ENCODE measurements at places on chromosomes 1 and 21.

GRCh38 chr1:201138311-201138840, 11.4 kb upstream of the ASCL5 start:
- DNase-seq: no peak

GRCh38 chr1:160868141-160868540, 5.5 kb upstream of the CD244 start:
- no peak for DNase-seq

- DNase-seq: no peak
Observed at GRCh38 chr1:54384918-54385726, 21.1 kb downstream of the SSBP3 start.

DNA sequence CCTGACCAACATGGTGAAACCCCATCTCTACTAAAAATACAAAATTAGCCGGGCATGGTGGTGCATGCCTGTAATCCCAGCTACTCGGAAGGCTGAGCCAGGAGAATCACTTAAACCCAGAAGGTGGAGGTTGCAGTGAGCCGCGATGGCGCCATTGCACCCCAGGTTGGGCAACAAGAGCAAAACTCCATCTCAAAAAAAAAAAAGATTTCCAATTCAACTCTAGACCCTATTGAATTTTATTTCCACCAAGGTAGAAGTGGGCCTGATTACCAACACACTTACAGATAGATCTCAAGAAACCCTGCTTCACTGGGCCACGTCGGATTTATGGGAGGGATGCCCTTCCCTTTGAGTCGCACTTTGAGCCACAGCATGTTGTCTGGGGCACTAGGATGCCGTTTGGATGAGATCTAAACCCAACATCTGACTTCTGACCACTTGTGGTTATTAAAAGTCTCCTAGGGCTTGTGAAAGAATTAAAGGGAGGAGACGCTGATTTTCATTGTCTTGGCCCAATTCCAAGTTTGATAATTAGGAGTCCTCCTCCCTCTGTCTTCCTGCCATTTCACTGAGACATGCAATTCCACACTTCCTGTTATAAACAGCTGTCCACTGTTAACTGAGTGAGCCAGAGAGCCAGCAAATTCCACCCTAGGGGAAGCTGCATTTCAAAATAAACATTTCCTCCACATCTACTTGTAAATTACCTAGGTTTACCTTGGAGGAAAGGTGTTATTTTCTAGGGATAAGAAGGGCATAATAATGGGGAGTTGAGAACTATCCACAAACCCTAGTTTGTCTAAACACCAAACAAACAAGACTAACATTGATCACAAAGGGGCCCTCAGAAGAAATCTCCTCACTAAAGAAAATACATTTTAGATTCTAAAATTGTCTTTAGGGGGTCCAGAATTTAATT, 5.2 kb upstream of the RERE start:
- DNase-seq: peak; percentile 75

GRCh38 chr21:45176141-45176540, 101.8 kb downstream of the ADARB1 start:
- no peak for DNase-seq

DNA sequence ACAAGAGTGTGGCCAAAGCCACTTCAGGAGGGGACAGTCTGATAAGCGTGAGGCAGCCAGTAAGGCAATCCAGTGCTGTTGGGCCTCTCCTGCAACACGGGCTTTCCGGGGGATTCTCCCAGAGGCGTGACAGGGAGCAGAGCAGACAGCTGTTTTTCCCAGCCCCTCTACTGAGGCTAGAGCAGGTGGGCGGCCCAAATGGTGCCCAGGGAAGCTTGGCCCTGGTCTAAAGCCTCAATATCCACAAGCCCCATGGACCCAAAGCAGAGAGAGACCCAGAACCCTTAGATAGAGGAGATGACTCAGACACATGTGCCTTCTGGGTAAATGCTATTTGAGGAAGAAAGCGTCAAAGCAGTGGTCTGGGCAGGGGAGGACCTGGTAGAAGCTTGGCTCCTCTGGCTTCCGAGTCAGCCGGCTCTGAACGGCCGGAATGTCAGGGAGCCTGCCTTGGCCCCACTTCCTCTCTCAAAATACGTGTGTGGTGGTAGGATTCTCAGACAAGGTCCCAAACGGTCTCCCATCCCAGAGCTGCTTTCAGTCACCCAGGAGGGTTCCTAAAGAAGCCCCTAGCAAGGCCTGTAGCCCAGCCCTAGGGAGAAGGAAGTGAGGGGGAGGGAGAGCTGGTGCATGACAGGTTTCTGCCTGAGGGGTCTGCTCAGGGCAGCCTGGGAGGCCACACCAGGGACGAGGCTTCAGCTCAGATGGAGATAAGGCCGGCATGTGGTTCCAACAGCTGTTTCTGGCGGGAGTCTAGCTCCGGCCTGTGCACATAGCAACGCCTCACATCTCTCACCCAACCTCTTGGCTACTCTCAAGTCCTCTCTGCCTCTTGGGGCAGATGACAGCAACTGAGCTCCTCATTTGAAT, 28.8 kb downstream of the PIK3C2B start:
- no peak for DNase-seq

- DNase-seq: no peak
Observed at GRCh38 chr1:6223617-6224016, 12.1 kb downstream of the ICMT start.

DNA sequence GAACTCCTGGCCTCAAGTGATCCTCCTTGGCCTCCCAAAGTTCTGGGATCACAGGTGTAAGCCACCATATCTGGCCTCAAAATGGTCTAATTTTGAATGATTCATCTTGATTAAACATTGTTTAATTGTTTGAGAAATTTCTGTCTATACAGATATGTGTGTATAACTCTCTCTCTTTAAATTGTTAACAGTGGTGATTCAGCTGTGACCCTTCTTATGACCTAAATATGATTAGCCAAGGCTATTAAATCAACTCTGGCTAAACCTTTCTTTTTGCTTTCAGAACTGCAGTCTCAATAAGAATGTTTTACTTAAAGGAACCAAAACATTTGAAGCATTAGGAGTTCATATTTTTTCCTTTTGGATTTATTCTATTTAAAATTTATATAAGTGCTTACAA, 19.2 kb upstream of the B3GALT5 start:
- DNase-seq: no peak

DNA sequence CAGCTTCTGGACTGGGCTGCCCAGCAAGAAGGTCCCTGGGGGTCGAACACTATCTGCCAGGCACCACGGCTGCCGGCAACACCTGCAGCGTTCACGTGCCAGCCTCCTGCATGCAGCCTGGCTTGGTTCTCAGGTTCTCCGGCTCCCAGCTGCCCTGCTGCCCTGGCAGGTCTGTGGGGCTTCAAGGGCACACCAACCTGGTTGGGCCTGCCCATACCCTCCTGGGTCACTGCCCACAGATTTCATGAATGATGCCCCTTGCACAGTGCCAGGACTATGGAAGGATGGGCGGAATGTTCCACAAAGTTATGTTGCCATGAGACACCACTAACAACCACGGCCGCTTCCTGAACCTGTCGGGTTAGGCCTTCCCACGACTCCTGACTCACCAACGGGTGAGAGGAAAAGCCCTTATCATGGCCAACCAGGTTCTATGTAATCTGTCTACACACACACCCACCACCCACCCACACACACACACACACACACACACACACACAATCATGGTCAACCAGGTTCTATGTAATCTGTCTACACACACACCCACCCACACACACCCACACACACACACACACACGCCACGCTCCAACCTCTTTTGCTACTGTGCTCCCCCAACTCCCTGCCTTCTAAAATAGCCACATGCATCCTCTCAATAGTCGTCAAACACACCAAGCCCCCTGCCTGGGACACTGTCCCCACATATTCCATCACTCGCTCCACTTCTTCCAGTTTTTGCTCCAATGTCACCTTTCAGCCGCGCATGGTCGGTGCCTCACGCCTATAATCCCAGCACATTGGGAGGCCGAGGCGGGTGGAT, 32.2 kb downstream of the HSPG2 start:
- no peak for DNase-seq

GRCh38 chr1:208557046-208557722, 313.0 kb upstream of the PLXNA2 start:
- DNase-seq: no peak

GRCh38 chr1:244112636-244113035, 61.6 kb downstream of the ZBTB18 start:
- DNase-seq: peak; percentile 61

- peak; percentile 78 for DNase-seq
Observed at GRCh38 chr21:27564684-27565301, 597.9 kb upstream of the ADAMTS5 start.

- no peak for DNase-seq
Observed at GRCh38 chr1:38997034-38997900, 6.2 kb downstream of the AKIRIN1 start.

- no peak for DNase-seq
Observed at GRCh38 chr1:225406976-225407725, 20.7 kb downstream of the LBR start.

- no peak for DNase-seq
Observed at GRCh38 chr1:74425676-74426075, 86.7 kb downstream of the LRRC53 start.

GRCh38 chr1:215523906-215524305, 43.2 kb upstream of the KCTD3 start:
- no peak for DNase-seq

- no peak for DNase-seq
Observed at GRCh38 chr1:160708118-160708517, 3.5 kb downstream of the CD48 start.

- DNase-seq: no peak
Observed at GRCh38 chr1:61058483-61059245, 23.7 kb upstream of the NFIA start.
